ENCODE measurements at places on chromosomes 2 and 18.

- DNase-seq = peak; percentile 24
Observed at GRCh38 chr18:8767340-8767739, 62.0 kb downstream of the MTCL1 start.

DNA sequence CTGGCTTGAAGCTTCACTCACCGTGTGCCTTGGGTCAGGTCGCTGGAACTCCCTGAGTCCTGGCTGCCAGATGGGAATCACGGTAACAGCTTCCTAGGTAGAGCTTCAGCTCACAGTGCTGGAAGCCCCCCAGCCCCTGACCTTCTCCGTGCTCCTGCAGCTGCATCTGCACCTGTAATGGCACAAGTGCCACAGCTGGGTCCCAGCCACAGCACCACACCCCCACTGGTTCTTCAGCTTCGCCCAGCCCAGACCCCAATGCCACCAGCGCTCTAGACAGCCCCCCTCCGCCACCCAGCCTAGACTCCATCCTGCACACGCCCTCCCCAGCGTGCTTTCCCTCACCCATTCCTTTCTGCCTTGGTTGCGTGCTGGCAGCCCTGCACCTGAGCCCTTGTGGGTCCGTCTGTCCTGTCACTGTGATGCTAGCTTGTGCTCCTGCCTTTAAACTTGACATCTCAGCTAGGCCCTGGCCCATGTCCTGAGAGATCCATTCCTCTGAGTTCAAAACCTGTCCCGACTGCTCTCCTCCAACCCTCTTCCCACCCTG lies 7.6 kb upstream of the ESPNL start:
- DNase-seq = no peak

GRCh38 chr18:77068321-77069312 lies 64.0 kb downstream of the MBP start:
- DNase-seq = no peak

GRCh38 chr2:231614559-231615057 lies 21.9 kb downstream of the TEX44 start:
- DNase-seq = peak; percentile 47

GRCh38 chr2:59703796-59704195 lies 849.7 kb downstream of the BCL11A start:
- no peak for DNase-seq

DNA sequence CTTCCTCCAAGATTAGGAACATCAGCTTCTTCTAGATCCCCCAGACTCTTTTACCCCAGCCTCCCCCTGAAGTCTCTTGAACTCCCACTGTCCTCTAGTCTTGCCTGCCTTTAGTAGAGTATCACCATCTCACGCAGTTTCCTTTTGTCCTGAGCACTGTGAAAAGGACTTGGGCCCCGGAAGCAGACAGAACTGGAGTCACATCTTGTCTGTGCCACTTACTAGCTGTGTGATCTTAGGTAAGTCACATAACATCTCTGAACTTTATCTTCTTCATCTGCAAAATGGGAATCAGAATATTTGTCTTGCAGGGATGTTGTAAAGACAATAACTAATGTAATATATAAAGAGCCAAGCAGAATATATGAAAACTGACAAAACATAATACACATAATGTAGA lies 8.4 kb upstream of the TRABD2A start:
- no peak for DNase-seq

DNA sequence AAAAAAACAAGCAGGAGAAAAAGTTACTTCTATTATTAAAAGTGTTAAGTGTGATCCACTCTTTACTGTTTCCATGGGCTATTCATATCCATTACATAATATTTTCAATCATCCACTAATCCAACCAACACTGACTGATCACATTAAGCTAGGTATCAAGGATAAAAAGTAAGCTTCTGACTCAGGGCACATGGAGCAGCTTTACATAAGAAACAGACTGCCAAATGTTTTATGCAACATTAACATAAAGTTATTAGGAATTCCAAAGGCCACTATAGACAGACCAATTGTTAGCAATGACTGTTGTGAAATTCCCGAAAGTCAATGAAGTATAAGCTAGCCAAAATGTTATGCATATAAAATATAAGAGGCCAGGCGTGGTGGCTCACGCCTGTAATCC lies 277.6 kb downstream of the ZEB2 start:
- no peak for DNase-seq

GRCh38 chr2:206163251-206163880 lies 3.7 kb downstream of the EEF1B2 start:
- no peak for DNase-seq

GRCh38 chr18:57466307-57466706 lies 31.1 kb downstream of the ONECUT2 start:
- DNase-seq = no peak

- DNase-seq = no peak
Observed at GRCh38 chr2:18501729-18502128, 58.7 kb downstream of the RDH14 start.

- DNase-seq = no peak
Observed at GRCh38 chr2:60297296-60298005, 256.0 kb downstream of the BCL11A start.

DNA sequence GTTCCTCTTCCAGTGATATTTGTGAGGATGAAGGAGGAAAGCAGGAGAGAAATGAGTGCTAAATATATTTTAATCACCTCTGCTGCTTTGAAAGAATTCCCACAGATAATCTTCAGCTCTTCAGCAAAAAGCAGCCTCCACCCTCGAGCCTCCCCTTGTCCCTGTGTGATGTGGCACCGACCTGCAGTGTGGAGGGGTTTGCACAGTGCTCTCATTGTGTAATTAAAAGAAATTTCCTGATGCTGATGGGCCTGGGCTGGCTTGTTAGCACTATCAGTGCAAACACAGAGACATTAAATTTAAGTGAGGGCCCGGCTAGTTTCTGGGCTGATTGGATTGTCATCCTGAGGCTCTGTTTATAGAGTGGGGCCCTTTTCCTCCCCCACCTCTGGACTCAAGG lies 53.4 kb downstream of the KIF5C start:
- DNase-seq = no peak

DNA sequence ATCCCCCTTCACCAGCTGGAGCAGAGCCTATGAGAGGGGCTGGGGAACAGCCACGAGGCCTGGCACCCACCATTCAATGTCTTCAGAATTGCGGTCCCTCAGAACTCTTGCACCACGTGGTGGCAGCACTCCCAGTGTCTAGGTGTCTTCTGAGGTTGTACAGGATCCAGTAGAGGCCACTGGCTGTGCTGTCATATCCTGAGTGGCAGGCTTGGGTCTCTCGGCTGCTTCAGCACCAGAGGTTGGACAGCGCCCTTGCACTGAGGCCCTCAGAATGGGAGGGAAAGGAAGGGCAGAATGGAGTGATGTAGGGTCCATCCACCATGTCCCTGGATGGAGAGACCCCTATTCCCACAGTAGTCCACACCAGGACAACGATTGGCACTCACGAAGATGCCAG lies 112.0 kb upstream of the TEKT4 start:
- no peak for DNase-seq

DNA sequence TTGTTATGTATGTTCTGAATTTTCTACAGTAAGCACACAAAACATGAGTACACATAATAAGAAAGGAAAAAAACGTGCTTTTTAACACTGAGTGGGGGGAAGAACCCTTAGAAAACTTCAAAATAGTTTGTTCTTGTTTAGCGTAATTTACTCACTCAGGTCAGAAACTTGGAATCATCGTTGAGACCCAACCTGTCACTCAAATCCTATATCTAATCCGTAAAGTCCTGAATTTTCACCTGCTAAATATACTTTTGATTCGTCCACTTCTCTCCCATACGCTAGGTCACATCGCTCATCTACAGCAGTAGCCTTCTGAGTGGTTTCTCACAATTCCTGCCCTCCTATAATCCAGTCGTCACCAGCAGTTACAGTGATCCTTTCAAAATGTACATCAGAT lies 767 bp downstream of the TPRKB start:
- DNase-seq = no peak

GRCh38 chr2:63665846-63666475 lies 77.2 kb downstream of the MDH1 start:
- DNase-seq = no peak

DNA sequence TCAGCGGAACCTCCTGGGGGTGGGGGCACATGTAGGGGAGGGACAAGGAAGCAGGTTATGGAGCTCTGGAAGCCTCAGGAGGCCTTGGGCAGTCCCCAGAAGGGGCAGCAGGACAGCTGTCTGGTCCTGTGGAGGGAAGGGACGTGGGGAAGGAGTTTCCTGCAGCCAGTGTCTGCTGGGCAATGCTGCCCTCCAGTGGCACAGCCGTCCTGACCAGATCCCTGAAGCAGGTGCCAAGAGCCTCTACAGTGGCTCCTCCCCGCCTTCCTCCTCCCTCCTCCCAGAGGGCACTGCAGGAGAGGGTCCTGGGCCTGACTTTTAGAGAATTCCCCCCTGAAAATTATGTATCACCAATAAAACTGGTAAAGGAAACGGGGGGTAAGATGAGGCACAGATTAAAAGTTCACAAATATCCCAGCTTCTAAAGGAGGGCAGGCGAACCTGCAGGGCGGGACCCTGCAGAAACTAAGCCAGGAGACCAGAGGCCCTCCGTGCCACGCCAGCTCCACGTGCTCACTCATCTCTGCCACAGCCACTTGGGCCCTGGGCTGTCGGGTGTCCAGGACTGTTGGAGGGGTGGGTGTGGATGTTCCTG lies 258.5 kb downstream of the TWIST2 start:
- DNase-seq = peak; percentile 65

- no peak for DNase-seq
Observed at GRCh38 chr2:132891498-132891897, 221.5 kb upstream of the LYPD1 start.

DNA sequence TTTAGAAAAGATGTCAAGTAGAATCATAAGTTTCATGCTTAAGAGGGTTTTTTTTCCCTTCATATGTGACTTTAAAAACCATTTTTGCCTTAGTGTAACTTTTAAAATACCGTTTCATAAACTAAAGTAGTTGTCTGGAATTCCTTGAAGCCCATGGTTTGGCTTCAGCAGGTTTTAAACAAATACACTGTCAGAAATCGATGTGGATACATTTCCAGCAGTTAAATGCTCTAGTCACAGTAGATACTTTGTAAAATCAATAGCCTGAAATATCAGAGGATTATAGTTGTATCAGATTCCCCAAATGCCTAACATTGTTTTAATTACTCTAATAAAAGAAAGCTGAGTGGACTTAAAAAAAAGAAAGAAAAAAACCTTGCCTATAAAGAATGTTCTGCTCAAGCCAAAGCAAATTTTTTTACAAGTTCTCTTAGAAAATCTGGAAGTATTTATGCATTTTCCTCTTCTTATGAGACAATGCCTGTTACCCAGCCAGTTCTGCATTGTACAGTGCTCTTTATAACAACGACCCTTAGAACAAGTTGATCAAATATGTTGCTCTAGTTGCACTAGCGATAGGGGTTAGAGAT lies 260.5 kb downstream of the LTBP1 start:
- no peak for DNase-seq

DNA sequence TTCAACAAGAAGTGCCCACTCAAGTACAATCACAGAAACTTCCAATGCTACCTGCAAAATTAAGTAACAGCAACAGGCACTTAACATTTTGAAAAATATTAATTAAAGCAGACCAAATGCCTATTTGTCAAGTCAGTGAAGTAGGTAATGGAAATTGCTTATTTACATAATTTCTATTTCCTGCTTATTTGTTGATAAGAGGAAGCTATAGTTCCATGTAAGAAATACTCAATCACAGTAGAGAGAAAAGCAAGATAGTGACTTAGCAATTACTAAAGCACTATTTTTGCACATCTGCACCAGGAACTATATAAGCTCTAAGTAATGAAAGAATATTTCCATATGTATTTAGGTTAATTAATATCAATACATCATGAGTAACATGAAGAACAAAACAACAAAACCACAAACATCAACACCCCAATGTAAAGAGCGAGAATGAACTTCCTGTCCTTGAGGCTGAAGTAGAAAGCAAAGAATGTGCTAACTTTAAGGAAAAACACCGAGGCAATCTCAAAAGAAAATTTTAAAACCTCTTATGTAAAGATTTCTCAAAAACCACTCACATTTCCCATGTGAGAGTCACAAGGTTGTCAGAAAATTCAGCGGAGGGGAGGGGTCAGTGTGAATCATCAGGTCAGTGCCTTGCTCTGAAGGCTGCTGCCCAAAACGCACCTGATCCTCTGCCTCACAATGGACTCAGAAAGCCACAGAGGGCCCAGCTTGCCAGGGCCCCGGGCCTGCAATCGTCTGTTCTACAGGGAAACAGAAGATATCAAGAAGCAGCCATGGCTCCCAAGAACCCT lies 12.5 kb downstream of the NPC1 start:
- no peak for DNase-seq

DNA sequence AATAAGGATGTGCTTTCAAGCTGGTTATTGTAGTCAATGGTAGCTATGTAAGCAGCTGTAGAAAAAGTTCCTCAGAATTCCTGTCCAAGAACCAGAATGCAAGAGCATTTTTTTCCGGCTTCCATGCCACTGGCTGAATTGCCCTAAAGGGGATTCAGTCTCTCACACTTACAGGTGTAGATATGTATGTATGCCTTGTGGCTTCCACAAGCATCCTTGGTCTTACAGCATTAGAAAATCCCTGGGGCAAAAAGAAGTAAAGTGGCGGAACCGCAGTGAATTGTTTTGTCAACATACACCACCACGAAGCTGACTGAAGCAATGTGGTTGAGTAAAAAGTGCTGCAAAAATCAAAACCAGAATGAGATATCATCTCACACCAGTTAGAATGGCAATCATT lies 54.6 kb downstream of the FANCL start:
- no peak for DNase-seq

GRCh38 chr2:207468488-207468887 lies 61.3 kb upstream of the CREB1 start:
- no peak for DNase-seq

GRCh38 chr2:45834372-45834771 lies 182.9 kb downstream of the PRKCE start:
- no peak for DNase-seq

DNA sequence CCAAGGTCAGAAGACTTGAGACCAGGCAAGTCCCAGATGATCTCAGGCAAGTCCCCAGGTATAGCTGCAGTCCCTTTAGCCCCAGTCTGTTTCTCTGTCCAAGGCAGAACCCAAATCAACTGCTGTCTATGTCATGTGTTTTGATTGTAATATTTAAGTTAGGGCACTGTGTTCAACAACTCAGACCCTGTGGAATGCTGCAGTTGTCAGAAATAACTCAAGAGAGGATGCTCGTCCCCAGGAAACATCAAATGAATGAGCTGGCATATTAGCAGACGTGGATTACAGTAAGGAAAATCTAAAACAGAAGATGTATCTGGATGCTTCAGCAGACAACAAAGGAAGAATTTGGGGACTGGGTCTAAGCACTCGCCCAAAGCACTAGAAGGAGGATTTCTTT lies 70.1 kb downstream of the BCL11A start:
- DNase-seq = no peak

DNA sequence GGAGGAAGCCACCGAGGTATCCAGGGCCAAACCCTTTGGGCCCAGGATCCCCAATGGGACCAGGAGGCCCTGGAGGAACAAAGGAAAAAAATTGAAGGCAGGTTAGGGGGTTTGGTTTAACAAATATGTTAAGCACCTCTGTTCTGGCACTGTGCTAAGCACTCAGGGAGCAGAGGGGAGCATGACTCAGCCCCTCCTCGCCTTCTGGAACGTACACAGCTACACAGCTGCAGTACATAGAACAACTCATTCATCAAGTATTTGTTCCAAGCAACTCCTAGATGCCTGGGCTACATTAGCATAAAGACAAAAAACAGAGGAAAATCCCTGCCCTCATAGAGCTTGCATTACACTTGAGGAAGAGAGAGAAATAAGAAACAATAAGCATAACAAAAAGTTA lies 153.6 kb downstream of the COL4A4 start:
- no peak for DNase-seq

Measured in NCI-H524 (cell line).